ENCODE measurements at places on chromosomes 6 and 20. TPM values are rescaled to one million over a fixed set of nuclear protein-coding genes. Genes with fewer than 3 reads are reported as not detected.

- no peak for DNase-seq
- peaks cover 2% of the 10 kb centered on the region for H3K36me3 ChIP-seq
- H3K4me3 ChIP-seq, result no peak overlapping the region
- peak overlapping the region; percentile 45 for H3K27ac ChIP-seq
- H3K4me1 ChIP-seq, result peaks cover 57% of the 10 kb centered on the region
- H3K27me3 ChIP-seq, result no peaks in the 10 kb centered on the region
These were observed 37.9 kb upstream of the FUCA2 start for GRCh38 chr6:143549221-143549948.

- 0 out of 2 replicates have a peak, but pooled peaks cover 6% of the 10 kb centered on the region for H3K4me1 ChIP-seq
- no peak overlapping the region for H3K27ac ChIP-seq
- H3K4me3 ChIP-seq, result no peak overlapping the region
- H3K27me3 ChIP-seq, result no peaks in the 10 kb centered on the region
- no peak for DNase-seq
These were observed 581.6 kb upstream of the FLRT3 start for GRCh38 chr20:14918976-14919375.

DNA sequence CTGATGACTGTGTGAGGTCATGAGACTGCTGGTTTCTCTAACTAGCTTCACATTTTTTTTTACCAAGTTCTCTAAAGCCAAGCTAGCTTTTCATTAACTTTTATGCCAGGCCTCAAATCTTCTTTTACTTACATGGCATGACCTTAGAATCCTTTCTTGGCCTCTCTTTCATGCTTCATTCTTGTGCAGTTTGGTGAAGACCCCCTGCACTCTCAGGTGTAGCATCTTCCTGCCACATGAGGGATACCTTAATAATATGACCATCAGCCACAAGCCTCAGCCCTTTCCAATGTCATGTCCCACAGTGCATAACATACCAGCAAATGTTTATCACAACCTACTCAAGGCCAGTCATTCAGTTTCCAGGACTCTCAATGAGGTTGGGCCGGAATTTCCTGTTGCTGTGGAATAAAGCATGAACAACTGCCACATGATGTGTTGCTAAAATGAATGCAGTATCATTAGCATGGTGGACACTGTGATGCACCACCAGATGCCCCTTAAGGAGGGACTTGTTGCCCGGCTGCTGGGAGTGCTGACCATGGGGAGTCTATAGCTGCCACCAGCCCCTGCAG, 72.2 kb downstream of the RIN2 start:
- peaks cover 35% of the 10 kb centered on the region for H3K4me1 ChIP-seq
- no peak overlapping the region for H3K27ac ChIP-seq
- no peaks in the 10 kb centered on the region for H3K36me3 ChIP-seq
- H3K4me3 ChIP-seq, result no peak overlapping the region

DNA sequence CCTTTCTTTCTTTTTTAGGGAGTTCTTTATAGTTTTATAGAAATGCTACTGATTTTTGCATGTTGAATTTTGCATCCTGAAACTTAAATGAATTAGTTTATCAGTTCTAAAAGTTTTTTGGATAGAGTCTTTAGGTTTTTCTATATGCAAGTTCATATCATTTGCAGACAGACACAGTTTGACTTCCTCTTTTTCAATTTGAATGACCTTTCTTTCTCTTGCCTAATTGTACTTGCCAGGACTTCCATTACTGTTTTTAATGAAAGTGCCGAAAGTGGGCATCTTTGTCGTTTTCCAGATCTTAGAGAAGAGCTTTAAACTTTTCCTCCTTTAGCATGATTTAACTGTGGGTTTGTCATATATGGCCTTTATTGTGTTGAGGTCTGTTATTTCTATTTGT, 21.1 kb upstream of the EDN1 start:
- no peaks in the 10 kb centered on the region for H3K4me1 ChIP-seq
- DNase-seq, result no peak
- H3K4me3 ChIP-seq, result no peak overlapping the region
- H3K27me3 ChIP-seq, result no peaks in the 10 kb centered on the region
- no peaks in the 10 kb centered on the region for H3K36me3 ChIP-seq

DNA sequence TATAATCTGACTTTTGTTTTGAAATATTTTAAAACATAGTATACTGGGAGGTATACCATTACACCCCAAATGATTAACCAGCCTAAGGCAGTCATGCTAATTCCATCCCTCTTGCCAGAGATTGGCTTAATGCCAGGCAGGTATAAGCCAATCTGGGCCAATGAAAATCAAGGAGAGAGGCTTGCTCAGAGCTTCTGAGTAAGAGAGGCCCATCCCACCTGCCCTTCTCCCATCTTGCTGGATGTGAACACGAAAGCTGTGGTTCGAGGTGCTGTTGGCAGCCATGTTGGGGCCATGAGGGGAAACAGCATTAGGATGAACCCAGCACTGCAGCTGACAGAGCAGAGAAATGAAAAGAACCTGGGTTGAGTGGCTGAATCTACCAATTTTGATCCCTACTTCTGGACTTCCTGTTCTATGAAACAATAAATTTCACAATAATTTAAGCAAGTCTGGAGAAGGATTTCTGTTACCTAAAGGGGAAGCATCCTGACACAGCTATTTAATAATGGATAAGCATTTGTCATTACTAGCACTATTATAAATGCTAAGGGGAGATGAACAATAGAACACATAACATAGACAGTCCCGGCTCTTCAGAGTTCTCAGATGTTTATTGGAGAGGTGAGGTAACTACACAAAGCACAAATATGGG, 152.3 kb downstream of the CDC5L start:
- no peaks in the 10 kb centered on the region for H3K36me3 ChIP-seq
- no peaks in the 10 kb centered on the region for H3K4me1 ChIP-seq
- no peak overlapping the region for H3K27ac ChIP-seq

DNA sequence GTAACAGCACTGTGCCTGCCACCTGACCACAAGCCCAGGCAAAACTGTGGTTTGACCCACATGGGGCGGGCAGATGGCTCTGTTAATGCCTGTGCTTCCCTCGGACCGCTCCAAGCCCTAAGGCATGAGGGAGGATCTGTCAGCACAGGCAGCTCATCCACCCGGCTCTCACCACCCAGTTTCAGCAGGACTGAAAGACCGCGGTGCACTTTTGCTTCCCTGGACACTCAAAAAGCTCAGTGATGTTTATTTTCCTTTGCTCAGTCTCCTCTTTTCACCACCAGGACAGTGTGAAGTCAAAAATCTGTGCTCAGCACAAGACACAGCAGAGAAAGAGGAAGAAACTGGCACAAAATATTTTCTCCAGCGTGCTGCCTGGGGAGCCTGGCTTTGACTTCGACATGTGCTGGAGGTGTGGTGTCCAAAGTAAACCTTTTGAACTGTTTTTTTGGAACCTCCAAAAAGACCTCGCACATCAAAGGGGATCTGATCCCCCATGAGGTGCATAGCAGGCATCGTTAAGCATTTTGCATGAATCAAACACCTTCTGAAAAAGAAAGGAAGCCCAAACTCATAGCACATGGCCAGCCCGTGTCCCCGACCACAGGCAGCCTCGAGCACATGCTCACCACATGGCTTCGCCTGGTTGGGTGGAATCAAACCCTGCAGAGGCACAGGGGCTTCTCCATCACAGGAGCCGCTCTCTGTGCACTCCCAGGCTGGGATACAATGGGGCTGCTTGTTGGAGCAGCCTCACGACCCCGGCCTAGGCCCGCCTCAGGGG, 441.7 kb upstream of the JARID2 start:
- DNase-seq, result no peak
- H3K4me3 ChIP-seq, result no peak overlapping the region
- H3K36me3 ChIP-seq, result no peaks in the 10 kb centered on the region

- H3K27me3 ChIP-seq, result no peaks in the 10 kb centered on the region
- H3K4me3 ChIP-seq, result no peak overlapping the region
- no peak for DNase-seq
- H3K4me1 ChIP-seq, result peaks cover 10% of the 10 kb centered on the region
- H3K36me3 ChIP-seq, result no peaks in the 10 kb centered on the region
These were observed 31.5 kb upstream of the TOP1 start for GRCh38 chr20:40997116-40997515.

The CALHM6 gene
- not detected for total RNA-seq

The GRM1 gene
- total RNA-seq, result not detected

DNA sequence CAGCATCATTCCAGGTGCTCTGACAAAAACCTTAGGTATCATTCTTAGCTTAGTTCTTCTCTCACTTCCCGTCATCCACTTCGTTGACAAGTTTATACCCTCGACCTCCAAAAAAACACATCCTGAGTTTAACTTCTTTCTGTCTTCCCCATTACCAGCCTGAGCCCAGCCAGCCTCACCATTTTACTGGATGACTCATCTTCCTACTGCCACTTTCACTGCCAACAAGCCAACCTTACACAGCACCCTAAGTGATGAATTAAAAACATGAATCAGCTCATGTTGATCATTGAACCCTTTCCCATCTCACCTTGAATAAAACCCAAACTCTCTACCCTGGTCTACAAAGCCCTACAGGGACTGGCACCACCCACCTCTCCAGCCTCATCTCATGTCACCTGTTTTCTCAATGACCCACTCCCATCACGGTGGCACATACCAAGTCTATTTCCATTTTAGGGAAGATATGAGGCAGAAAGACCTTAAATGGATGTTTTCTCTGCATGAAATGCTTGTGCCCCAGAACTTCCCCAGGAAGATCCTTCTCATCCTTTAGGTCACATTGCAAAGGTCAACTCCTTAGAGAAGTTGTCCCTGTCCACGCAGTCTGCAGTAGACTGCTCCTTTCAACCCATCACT, 9.9 kb upstream of the UST start:
- H3K36me3 ChIP-seq, result no peaks in the 10 kb centered on the region
- no peak overlapping the region for H3K27ac ChIP-seq
- DNase-seq, result no peak

GRCh38 chr6:87848616-87849015, 146.6 kb upstream of the AKIRIN2 start:
- peaks cover 10% of the 10 kb centered on the region for H3K4me1 ChIP-seq
- H3K36me3 ChIP-seq, result no peaks in the 10 kb centered on the region
- H3K4me3 ChIP-seq, result no peak overlapping the region
- DNase-seq, result peak; percentile 51
- H3K27me3 ChIP-seq, result no peaks in the 10 kb centered on the region

DNA sequence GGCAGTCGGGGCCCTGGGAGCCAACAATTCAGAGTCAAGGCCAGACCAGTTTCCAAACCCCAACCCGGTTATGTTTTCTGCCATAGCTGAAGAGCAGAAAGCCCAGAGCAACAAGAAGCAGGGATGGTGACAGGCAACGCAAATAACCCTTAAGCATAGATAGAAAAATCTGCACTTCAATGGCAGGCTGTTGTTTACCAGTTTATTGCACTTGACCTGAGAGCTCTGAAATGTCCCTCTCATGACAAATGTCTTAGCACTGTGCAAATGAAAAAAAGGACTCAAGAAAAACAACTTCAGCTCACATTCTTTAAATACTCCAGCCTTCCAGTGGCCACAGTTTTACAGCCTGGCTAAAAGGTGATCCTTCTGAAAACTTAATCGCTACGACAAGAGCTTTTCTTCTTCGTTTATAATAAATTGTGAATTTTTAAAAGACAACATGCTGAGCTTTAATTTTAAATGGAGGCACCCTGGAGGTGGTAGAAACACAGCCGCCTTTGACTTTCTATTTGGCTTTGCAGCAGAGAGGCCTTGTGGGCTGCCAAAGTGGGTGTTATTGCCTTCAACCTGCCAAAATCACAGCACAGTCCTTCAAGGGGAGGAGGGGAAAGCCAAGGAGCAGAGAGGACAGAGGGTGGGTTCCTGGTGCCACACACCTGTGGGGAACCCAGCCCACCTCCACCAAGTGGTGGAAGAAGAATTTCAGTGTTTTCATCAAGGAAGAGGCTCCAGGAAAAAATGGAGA, 289.5 kb upstream of the CDYL start:
- no peaks in the 10 kb centered on the region for H3K27me3 ChIP-seq
- H3K27ac ChIP-seq, result peak overlapping the region; percentile 91
- no peak overlapping the region for H3K4me3 ChIP-seq
- DNase-seq, result no peak
- H3K36me3 ChIP-seq, result no peaks in the 10 kb centered on the region

- H3K4me1 ChIP-seq, result peaks cover 16% of the 10 kb centered on the region
- H3K36me3 ChIP-seq, result no peaks in the 10 kb centered on the region
- DNase-seq, result no peak
- H3K27me3 ChIP-seq, result no peaks in the 10 kb centered on the region
These were observed 5.3 kb upstream of the ACAT2 start for GRCh38 chr6:159756508-159756907.

- no peak overlapping the region for H3K4me3 ChIP-seq
- H3K4me1 ChIP-seq, result no peaks in the 10 kb centered on the region
- DNase-seq, result no peak
- H3K27me3 ChIP-seq, result no peaks in the 10 kb centered on the region
- H3K36me3 ChIP-seq, result no peaks in the 10 kb centered on the region
These were observed 6.2 kb downstream of the BPIFB3 start for GRCh38 chr20:33059741-33060390.

The RAB22A gene
- total RNA-seq, result 24.1 TPM

GRCh38 chr20:5192570-5193431, 66.0 kb downstream of the CDS2 start:
- H3K4me1 ChIP-seq, result no peaks in the 10 kb centered on the region
- DNase-seq, result no peak
- no peak overlapping the region for H3K27ac ChIP-seq
- H3K27me3 ChIP-seq, result no peaks in the 10 kb centered on the region

The FAM162B gene
- total RNA-seq, result not detected

DNA sequence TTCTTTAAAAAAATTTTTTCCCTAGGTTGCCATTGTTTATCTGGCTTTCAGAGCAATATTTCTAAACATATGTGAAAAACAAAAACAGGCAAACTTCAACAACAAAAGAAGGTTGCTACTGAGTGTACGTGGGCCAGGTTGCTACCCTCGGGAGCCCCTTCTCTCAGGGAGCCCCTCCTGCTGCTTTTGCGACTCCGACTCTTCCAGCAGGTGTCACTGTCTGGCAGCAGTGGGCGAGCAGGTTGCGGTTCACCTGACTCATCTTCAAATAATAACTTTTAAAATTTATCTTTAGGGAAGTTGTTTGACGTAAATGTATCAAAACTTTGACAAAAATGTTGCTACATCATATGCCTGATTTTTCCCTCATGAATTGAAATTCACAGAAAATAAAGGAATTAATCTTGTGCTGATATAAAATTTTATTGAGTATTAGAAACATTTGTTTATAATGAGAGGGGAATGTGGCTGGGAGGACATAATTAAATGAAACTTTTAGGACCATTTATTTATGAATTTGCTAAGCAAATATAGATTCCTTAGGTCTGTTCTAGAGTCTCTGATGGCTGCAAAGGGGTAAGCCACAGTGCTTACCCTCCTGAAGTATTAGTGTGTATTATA, 138.8 kb downstream of the HIVEP1 start:
- H3K4me1 ChIP-seq, result no peaks in the 10 kb centered on the region
- no peaks in the 10 kb centered on the region for H3K27me3 ChIP-seq
- H3K36me3 ChIP-seq, result no peaks in the 10 kb centered on the region

The E2F3 gene
- total RNA-seq, result 16.3 TPM

DNA sequence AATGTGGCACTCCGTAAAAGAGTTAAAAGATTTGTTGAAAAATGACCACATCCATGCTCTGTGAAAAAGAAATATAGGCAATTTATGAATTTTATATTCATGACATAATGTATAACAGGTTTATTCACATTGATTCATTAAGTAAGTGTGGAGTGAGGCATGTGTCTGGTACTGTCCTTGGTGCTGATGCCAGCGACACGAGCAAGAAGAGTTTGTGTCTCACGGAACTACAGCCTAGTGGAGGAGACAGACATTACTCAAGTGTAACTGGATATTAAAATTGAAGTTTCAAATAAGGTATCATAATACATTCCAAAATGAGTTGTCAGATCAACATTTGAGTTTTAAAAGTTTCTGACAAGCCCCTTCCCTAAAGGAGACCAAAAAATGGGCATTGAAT, 158.2 kb upstream of the PRND start:
- no peaks in the 10 kb centered on the region for H3K36me3 ChIP-seq
- H3K4me1 ChIP-seq, result no peaks in the 10 kb centered on the region
- no peak overlapping the region for H3K27ac ChIP-seq
- H3K4me3 ChIP-seq, result no peak overlapping the region

All from Caco-2 (cell line).